Thoracic aorta (tissue), 2 donors: ENCODE measurements at places on chromosomes 13 and 19.

DNA sequence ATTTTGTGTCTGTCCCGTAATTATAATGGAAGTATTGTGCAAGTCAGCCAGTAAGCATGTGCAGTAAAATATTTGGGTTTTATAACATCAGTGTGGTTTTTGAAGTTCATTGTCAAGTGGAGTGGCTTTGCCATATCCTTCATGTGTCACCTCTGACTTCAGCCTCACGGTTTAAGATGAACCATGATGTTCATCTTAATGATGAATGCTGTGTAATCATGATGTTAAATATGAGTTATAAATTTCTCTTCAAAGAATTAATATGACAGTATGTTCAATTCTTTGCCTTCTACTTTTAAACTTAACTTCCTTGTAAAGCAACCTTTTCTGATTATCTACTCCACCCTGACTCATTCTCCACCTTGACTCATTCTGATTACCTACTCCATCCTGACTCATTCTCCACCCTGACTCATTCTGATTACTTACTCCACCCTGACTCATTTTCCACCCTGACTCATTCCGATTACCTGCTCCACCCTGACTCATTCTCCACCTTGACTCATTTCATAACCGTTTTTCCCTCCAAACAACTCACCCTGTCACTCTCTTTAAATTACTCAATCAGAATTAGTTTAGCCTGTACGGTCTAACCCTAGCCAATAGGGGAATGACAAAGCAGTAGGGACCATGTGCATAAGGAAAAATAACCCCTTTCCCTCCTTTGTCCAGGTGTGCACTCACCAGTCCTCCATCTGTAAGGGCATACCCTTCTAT, 50.3 kb upstream of the ANKRD10 start:
- DNase-seq = no peak

GRCh38 chr19:9789066-9789465, 20.5 kb upstream of the ZNF846 start:
- no peak for DNase-seq

DNA sequence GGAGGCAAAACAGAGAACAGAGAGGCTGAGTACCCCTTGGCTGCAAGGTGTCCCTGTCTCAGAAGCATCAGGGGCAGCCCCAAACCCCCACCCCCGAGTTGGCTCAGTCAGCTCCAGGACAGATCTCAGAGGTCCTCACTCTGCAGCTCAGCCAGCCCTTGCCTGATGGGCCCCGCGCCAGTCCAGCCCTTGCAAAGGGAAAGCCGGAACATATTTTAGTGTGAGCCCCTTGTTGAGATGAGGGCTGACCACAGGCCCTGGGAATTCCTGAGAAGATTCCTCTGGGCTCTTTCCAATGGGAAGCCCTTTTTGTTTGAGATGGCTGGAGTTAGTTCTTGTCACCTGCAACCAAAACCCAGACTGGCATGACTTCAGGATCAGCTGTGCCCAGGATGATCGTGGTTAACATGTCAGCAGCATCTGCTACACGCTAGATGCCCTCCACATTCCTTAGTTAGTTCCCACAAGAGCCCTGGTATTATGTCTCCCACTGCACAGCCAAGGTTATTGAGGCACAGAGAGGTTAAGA, 33.9 kb upstream of the CCNE1 start:
- DNase-seq = no peak

DNA sequence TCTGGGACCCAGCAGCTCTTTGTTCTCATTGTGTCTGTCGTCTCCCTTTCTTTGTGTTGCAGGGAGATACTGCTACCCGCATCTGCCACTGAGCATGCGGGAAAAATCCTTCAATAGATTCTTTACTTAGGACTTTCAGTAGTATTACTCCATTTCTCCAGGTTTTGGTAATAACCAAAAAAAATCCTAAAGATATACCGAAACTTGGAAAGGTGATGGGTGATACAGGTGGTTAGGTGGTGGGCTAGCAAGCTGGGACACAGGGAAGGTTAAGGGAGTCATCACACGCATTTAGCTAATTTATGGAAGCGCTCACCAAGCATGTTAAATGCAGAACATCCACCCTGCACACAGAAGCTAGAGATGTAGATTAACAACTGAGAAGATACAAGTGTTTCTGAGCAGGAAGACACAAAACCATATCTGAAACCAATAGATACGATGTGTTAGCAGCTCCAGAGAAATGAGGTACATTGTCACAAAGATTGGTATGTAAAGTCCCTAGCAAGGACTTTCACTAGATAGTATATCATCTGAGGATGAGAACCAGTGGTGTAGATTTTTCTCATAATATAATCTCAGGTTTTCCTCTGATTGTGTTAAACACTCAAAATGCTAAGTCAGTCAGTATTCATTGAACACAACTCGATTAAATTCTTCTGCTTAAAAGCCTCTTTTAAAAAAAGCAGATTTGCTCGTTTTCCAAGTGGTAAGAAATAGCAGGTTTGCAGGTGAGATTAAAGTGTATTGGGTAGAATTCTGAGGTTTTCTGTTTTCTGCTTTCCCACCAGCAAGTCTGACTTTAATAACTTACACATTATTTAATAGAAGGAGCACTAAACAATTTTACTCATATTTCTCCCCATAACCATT, 1.2 kb upstream of the SLAIN1 start:
- DNase-seq = no peak
